ENCODE measurements at places on chromosomes 11 and 22.

- DNase-seq = no peak
Measured at GRCh38 chr11:73866586-73866996, 10.1 kb downstream of the COA4 start.

DNA sequence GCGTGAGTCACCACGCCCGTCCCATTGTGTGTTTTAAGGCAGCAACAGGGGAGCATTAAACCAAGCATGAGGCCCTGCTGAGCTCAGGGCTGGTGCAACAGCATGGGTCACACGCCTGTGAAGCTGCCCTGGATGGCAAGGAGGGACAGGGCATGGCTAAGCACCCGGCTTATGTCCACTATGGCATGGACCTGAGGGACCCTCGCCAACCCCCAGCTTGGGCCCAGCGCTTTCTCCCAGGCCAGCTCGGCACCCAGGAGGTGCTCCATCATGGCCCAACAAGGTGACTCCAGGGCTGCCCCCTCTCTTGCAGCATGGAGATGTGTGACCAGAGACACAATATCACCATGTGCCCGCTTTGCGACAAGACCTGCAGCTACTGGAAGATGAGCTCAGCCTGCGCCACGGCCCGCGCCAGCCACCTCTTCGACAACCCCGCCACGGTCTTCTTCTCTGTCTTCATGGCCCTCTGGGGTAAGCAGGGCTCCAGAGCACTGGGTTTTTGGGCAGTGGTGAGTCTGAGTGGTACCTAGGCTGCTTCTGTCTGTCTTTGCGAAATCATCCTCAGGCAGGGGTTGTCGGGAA, 53.6 kb downstream of the ANO1 start:
- no peak for DNase-seq

DNA sequence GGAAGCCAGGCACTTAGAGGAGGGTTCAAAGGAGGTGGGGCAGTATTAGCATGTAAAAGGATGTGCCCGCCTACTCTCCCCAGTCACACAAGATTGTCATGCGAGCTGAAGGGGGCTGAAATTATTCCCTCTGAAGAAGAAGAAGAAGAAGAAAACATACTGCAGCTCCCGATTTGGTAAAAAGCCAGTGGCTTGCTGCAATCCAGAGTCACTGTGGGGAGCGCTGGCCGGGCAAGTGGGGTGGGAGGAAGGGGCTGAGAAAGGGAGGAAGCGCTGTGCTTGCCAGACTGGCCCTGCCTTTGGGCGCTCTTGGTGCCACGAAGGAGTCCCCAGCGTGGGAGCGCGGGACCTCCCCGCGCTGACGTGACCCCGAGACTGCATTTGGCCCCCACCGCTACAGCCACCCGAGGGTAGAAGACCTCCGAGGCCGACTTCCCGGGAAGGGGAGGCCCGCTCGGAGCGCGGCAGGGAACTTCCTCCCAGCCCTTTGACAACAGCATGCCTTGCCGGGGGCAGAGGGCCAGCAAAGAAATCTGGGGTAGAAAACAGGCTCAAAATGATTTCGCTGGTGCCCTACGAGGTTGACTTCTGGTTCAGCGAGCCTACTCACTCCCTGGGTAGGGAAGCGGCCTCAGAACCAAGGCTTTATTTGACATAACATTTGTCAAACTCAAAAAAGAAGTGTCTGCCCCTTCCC, 906.3 kb downstream of the DLG2 start:
- DNase-seq = peak; percentile 57

DNA sequence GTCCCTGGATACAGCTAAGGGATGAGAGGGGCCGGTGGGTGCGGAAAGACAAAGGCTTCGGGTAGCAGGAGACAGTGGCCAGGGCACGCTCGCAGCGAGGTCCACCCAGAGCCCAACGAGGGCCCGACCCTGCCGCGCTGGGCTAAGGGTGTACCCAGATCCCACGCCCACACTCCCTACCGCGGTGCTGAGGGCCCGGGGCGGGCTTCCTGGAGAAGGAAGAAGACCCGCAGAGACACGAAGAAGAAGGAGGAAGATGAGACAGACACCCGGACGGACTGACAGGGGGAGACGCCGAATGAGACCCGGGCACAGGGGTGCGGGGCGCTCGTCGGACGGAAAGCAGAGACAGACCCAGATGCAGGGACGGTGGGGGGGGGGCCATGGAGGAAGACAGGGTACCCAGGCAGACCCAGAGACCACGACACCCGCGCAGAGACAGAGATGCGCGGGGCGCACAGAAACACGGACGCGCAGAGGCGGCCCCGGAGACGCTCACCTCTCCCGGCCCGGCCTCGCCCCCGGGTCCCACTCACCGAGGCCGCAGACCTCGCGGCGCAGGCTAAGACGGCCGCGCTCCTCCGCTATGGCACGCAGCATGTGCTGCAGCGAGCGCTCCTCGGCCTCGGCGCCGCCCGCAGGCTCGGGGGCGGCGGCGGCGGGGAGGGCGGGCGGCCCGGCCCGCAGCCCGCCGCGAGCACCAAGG, 437 bp downstream of the KIAA0930 start:
- no peak for DNase-seq

- DNase-seq = no peak
Measured at GRCh38 chr11:76124905-76125770, 81.2 kb downstream of the WNT11 start.

GRCh38 chr11:79667380-79667779, 226.6 kb upstream of the TENM4 start:
- no peak for DNase-seq

GRCh38 chr11:124297921-124298320, 15.8 kb downstream of the OR8D1 start:
- DNase-seq = no peak

- DNase-seq = no peak
Measured at GRCh38 chr22:38862375-38863329, 9.4 kb downstream of the CBX6 start.

- DNase-seq = peak; percentile 27
Measured at GRCh38 chr11:67356864-67357561, 3.7 kb upstream of the POLD4 start.

DNA sequence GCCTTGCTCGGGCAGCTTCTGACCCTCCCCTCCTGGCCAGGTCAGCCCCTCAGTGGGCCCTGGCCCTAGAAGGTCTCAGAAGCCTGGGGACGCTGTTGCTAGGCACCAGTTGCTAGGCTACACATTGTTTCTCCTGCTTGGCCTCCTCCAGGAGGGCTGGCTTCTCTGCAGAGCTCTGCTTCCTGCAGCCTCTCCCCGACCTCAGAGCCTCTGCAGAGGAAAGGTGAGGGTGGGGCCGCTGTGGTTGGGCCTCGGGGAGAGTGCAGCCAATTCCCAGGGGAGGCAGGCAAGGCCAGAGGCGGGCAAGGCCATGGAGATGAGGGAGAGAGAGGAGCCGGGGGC, 27.6 kb upstream of the LRRC10B start:
- no peak for DNase-seq

- DNase-seq = no peak
Measured at GRCh38 chr22:38957046-38957770, at the start of gene APOBEC3A. Gene APOBEC3A (plus strand): TSS chr22:38957609. CDS start chr22:38957692, 83 bp downstream.

- peak; percentile 21 for DNase-seq
Measured at GRCh38 chr22:41382610-41383009, 868 bp downstream of the TEF start.

- no peak for DNase-seq
Measured at GRCh38 chr22:17077255-17077654, 7.5 kb upstream of the IL17RA start.

- no peak for DNase-seq
Measured at GRCh38 chr11:57461841-57462489, 1.6 kb downstream of the RTN4RL2 start.

- DNase-seq = no peak
Measured at GRCh38 chr11:59429924-59430516, 3.8 kb upstream of the OR5A2 start.

- DNase-seq = no peak
Measured at GRCh38 chr11:102592634-102593581, 32.2 kb downstream of the MMP20 start.

DNA sequence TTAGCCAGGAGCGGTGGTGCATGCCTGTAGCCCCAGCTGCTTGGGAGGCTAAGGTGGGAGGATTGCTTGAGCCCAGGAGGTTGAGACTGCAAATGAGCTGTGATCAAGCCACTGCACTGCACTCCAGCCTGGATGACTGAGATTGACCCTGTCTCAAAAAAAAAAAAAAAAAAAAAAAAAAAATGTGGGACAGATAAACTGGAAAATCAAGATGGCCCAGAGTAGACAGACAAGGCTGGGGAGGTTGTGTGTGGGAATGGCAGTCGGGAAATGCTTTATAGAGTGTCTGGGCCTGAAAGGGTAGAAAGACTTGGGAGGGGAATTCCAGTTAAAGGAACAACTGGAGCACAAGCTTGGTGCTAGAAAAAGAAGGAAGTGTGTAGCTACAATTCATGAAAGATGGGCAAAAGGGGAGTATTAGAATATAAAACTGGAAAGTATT, 18.2 kb upstream of the WDR74 start:
- DNase-seq = no peak

All from nucleus accumbens (tissue), 56 donors.